ENCODE measurements at places on chromosomes 1 and 21. TPM values are rescaled to one million over a fixed set of nuclear protein-coding genes. Genes with fewer than 3 reads are reported as not detected.
A peak's percentile ranks its signal among the peaks of the same experiment; 100 is the strongest.

DNA sequence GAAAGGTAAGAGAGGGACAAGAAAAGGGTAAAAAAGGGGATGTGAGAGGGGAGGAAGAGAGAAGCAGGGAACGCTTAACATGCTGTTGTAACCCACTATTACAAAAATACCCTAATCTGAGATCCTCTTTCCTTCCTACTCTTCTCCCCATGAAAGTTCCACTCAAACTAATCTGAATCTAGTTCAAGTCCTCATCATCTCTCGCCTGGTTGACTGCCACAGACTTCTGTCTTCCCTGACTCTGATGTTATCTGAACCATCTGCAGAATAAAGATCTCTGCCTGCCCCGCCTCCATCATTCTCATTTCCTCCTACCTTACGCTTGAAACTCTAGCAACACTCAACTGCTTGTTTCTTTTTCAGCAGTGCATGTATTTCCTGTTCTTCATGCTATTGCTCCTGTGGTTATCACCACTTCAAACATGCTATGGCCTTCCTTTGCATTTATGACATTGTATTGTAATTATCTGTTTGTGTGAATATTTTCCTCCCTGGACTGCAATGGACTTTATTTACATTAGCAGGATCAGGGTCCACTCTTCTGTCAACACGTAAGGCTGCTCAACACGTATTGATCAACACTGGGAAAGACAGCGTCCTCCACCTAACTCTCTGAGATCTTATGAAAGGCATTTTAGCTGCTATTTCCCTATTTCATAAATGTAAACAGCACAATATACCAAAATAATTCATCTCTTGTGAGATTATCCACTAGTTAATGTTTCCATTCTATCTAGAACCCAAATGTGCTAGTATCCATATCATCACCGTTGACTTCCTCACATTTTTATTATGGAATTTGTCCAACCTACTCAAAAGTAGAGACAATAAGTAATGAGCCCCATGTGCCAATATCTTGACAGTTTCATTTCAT lies 215.5 kb upstream of the USP25 start:
- peak; percentile 3 for DNase-seq

TRIM45 gene
- 4.2 TPM for total RNA-seq

CDA gene
- total RNA-seq = 1.1 TPM

DNA sequence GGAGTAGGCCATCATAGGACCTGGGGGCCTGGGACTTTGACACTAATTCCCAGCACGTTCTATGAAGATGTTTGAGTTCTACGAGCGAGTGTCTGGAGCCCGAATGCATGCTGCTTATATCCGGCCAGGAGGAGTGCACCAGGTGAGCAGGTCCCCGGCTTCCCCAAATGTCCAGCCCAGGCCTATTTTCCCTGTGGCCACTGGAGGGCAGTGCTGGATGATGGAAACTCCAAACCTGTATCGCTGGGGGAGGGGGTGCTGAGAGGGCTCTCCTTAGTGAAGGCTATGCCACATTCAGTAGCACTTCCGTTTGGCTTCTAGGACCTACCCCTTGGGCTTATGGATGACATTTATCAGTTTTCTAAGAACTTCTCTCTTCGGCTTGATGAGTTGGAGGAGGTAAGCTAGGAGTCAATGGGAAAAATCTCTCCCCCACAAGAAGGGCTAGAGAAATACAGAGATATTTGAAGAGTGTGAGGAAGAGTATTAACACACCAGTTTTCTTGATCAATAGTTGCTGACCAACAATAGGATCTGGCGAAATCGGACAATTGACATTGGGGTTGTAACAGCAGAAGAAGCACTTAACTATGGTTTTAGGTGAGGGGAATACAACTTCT lies 5.2 kb upstream of the FCER1G start:
- peak; percentile 78 for DNase-seq

DIO1 gene
- total RNA-seq = not detected

F13B gene
- not detected for total RNA-seq
